Foreskin keratinocyte (primary cell): ENCODE measurements at places on chromosomes 13 and 19. TPM values are rescaled to one million over a fixed set of nuclear protein-coding genes. Genes with fewer than 3 reads are reported as not detected.
A peak's percentile ranks its signal among the peaks of the same experiment; 100 is the strongest.

The ZNF575 gene
- 0.67 and 0.91 TPM in 2 replicates for polyA plus RNA-seq

- no peak for DNase-seq
These were observed 32.8 kb downstream of the TMEM161A start for GRCh38 chr19:19105365-19106055.

- DNase-seq, result no peak
These were observed 12.1 kb downstream of the ERCC2 start for GRCh38 chr19:45358213-45358792.

The VAV1 gene
- 0.09 and 0.15 TPM in 2 replicates for polyA plus RNA-seq

DNA sequence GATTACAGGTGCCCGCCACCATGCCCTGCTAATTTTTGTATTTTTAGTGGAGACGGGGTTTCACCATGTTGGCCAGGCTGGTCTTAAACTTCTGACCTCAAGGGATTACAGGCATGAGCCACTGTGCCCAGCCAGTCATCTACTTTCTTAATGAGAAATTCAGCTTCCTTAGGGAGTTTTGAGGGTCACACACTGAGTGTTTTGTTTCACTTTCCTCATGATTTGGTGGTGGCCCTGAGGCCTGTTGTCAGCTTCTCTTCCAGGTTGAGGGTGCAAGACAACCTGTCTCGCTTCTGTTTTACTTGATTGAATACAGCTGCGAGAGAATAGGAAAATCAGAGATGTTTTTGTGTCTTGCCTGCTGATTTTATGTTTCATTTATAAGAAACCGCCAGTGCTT lies 9.9 kb downstream of the FRY start:
- no peak for DNase-seq

The ZNF578 gene
- polyA plus RNA-seq, result 0.12 and 0.36 TPM in 2 replicates

DNA sequence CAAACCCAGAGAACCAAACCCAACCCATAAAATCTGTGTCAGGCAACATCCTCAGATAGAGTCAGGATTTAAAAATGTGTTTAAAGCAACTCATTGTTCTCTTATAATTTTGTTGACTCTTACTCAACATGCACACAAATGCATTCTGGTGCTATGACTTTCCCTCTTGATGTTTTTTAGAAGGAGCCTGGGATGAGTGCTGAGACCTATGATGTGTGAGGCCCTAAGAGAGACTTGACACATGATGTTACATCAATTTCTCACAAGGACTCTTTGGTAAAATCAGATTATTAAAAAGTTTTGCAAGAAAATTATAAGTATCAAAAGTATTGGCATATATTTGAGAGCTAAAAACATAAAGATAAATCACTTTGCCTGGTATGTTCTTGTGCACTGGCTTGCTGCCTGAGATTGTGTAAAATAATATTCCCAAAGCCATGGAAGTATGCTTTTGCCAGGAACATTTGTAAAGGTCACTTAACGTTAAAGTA lies 173.9 kb downstream of the DCLK1 start:
- no peak for DNase-seq

DNA sequence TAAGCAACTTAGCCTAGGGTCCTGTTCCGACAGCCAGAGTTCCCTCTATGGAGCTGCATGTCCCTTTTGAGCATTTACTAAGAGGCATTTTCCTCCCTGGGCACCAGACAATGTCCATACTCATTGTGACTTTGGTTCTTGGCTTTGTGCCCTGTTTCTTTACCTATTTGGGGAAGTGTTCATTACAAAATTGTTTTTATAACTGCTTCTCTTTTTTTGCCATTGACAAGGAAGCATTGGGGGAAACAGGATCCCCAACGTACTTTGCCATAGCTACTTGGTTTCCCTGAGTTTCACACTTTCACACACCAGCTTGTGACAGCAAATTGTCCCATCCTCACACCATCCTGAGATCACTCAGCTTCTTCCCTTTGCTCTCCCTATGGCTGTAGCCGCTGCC lies 81.1 kb upstream of the SIAH3 start:
- no peak for DNase-seq

DNA sequence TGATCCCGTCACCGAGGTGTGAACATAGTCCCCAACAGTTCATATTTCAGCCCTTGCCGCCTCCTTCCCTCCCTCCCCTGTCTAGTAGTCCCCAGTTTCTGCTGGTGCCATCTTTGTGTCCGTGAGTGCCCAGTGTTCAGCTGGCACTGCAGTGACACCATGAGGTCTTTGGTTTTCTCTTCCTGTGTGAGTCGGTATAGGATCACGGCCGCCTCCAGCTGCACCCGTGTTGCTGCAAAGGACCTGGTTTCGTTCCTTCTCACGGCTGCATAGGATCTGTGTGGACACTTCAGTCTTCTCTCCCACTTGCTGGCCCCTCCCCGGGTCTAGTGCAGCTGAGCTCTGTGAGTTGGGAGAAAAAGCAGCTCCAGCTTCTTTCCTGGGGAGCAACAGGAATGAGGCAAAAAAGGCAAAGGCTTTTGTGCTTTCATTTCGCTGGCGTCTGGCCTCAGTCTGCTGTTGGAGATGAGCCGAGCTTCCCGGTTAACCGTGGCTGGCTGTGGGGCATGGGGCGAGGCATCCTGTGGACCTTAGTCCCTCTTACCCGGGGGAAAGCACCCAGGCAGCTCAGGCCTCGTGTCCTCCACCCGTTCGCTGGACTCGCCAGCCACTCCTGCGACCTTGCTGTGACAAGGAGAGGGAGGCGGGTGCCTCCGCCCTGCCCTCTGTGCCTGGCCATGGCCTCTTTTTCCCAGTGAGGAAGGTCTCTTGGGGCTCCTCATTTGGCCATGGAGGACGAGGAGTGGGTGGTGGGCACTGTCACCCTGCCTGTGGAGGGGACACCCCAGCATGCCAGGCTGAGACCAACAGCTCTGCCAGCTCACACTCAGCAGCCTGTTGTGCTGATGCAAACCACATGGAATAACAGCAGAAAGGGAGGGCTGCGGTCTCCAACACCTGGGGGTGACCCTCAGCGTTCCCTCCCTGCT lies 196.5 kb downstream of the TEX29 start:
- DNase-seq, result no peak

- no peak for DNase-seq
These were observed 254.9 kb downstream of the DLEU7 start for GRCh38 chr13:50588491-50589130.

DNA sequence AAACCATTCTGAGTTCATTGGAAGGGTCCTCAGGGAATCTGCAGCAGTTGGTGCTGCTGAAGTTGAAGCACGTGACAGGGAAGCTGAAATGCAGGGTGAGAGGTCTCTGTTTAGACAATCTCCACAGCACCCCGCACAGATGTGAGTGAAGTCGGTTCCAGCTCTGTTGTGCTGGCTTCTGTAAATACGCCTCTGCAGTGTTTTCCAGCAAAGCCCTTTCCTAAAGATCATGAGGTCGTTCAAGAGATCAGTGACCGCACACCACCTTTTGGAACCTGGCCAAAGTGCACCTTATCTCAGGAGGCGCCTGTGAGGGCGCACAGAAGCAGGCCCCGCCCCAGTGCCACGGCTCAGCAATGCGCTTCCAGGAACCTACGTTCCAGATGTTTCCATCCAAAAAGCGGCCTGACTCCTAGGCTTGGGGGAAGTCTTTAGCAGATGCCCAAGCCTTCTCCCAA lies 10.8 kb downstream of the CUL4A start:
- no peak for DNase-seq

The NAXD gene
- polyA plus RNA-seq, result 17.6 and 19.4 TPM in 2 replicates

DNA sequence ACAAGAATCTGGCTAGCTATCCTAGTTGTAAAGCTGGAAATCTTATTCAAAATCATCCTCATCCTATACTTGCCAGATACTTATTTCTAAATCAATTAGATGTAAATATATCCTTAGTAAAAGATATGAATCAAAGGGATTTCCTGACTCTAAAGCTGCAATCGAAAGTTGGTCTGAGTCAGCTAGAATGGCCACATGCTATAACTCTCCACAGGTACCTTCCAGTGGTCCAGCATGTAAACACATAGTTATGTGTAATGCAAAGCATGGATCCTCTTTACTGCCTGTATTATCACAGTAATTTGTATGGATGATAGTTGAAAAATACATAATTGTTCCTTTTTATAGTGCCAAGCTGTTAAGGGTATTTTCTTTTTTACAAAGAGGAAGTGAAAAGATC lies 27.4 kb downstream of the SLITRK6 start:
- no peak for DNase-seq

DNA sequence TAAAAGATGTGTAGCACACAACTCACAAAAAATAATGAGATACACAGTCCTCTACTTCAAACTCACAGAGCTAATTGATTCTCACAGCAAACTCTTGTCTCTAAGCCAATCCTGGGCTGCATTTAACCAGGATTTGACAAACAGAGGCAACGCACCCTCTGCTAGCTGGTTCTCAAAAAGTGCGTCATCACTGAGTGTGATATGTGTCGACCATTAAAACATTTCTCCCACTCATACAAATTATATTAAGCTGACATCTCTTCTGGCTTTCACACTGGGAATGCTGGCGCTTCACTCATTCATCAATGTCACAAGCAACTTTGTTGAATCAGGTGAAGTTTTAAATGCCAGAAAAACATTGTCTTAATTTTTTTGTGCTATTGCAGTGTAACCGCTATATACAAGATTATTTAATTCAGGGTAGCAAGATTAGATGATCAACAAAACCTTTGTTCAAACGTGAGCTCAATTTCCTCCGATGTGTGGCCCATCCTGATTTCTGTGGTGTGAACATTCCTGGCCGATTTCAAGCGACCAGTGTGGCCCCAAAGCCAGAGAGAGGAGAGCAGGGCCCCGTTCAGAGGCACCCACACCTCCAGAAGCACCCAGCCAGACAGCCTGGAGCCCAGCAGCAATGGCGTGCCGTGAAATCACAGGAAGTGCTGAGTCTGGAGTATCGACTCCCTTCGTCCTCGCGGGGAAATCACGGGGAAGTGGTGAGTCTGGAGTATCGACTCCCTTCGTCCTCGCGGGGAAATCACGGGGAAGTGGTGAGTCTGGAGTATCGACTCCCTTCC lies 49.4 kb downstream of the RASA3 start:
- DNase-seq, result no peak

- no peak for DNase-seq
These were observed 4.1 kb downstream of the SLC46A3 start for GRCh38 chr13:28714651-28715050.

- DNase-seq, result no peak
These were observed 13.4 kb downstream of the ELF1 start for GRCh38 chr13:41005704-41006103.

- no peak for DNase-seq
These were observed 293.7 kb downstream of the POU4F1 start for GRCh38 chr13:78309497-78310180.

- DNase-seq, result no peak
These were observed 137.1 kb upstream of the ATXN8OS start for GRCh38 chr13:69970520-69970919.

The ATP4A gene
- polyA plus RNA-seq, result not detected in 2 replicates

DNA sequence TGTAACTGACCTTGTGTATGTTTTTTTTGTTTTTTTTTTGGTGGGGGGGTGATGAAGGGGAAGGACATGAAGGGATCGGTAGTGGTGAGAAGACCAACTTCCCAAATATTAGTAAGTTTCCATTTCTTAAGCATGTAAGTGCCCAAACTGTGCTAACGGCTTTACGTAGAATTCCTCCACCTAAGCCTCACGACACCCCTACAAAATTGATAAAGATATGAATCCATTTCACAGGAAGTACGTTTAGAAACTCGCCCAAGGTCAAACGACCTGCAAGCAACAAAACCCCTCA lies 649 bp downstream of the UQCRFS1 start:
- DNase-seq, result no peak

GRCh38 chr19:48833049-48833448 lies 3.2 kb downstream of the HSD17B14 start:
- no peak for DNase-seq

DNA sequence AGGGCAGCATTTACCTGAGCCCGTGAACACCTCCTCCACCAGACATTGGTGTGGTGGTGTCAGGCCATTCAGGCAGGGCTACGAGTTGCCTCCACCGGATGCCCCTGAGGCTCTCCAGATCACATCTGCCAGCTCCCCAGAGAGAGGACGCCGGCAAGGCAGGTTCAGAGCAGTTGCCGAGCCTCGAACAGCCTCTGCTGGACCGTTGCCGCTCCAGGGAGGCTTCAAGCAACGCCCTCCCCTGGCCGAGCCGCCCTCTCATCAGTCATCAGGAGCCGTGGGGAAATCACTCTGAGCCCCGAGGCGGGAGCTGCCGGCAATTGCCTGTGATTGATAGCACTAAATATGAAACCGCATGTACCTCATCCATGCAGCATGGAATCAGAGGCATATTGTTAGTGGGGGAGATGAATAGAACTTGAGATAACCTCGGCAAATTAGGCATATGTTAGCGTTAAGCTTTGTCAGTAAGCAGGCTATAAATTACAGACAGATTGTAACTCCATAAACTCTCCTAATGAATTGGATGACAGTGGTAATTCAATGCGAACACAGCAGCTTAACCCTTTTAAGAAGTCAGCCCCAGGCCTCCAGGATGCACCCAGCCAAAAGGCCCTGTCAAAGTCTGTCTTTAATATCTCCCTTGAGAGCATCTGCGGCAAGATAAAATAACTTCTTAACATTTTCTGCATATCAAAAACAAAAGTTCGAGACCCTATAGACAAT lies 29.8 kb upstream of the SPACA7 start:
- peak; percentile 4 for DNase-seq

The APOC4 gene
- not detected in 2 replicates for polyA plus RNA-seq

DNA sequence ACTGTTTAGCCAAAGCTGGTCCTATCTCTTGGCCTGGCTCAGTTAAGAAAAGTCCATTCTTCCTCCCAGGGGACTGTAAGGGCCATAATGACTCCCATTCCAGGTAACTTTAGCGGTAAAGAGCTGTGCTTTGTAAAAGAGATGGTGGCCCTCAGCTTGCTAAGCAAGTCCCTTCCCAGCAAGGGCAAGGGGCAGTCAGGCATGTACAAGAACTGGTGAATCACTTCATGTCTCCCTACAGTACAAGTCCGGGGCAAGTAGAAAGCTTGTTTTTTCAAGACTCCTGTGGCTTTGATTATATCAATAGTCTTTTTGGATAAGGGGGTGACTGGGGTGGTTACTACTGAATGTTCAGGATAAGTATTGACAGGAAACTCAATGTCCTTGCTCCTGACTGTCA lies 88.9 kb downstream of the SLC25A15 start:
- DNase-seq, result peak; percentile 33

GRCh38 chr13:58434943-58435342 lies 803.4 kb downstream of the PCDH17 start:
- no peak for DNase-seq

The CEACAM7 gene
- not detected in 2 replicates for polyA plus RNA-seq

GRCh38 chr19:55901369-55902079 lies 30.6 kb downstream of the NLRP13 start:
- DNase-seq, result no peak

The SPC24 gene
- 23.0 and 27.9 TPM in 2 replicates for polyA plus RNA-seq
